Thymus (tissue), 14 donors: ENCODE measurements at places on chromosomes 4 and X.

DNA sequence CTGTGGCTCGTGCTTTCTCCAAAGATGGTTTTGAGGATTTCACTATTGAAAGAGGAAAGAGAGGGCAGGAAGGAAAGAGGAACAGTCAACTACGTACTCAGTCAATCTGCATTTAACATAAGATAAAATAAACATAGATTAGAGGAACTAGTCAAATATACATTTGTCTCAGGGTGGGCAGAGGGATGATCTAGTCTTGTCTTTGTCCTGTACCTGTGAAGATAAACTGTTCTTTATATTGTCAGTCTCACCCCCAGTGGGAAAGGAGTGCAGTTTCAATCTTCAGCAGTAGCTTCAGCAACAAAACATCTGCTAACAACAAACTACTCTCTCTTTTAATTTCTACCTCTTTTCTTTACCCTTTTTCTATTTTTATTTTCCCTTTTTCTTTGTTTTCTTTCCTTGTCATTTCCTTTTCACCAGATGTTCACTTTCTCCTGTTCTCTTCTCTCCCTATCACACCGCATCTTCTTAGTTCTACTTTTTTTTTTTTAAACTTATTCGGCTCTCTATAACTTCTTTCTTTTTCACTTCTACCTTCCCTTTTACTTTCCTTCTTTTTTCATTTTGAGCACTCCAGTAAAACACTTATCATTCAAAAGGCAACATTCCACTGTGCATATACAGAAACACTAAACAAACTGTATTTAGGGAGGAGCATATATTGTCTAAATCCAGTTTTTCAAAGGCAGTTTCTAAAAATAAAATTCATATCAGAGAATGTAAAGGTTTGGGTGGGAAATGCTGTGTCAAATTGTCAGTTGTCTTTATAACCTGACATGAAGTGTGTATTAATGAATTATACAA, 51.4 kb upstream of the GUCY1A1 start:
- DNase-seq: no peak

GRCh38 chrX:120286733-120287512, 24.3 kb downstream of the TMEM255A start:
- no peak for DNase-seq

GRCh38 chrX:101478366-101478765, 6.9 kb upstream of the ARMCX4 start:
- DNase-seq: no peak

- DNase-seq: no peak
These were observed 17.9 kb downstream of the PDHA2 start for GRCh38 chr4:95857761-95858160.

DNA sequence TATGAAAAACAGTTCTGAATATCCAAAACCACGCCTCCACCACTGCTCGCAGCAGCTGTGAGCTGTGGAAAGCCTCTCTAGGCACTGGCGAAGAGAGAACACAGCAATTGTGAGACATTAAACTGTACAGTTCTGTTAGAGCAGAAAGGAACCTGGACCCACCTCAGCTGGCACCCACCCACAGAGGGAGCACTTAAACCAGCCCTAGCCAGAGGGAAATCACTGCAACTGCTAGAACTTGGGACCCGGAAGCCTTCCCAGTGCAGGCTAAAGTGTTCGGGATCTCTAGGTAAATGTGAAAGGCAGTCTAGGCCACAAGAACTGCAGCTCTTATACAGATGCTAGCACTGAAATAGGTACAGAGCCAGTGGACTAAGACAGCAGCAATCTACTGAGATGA, 308.8 kb downstream of the PRR32 start:
- no peak for DNase-seq

DNA sequence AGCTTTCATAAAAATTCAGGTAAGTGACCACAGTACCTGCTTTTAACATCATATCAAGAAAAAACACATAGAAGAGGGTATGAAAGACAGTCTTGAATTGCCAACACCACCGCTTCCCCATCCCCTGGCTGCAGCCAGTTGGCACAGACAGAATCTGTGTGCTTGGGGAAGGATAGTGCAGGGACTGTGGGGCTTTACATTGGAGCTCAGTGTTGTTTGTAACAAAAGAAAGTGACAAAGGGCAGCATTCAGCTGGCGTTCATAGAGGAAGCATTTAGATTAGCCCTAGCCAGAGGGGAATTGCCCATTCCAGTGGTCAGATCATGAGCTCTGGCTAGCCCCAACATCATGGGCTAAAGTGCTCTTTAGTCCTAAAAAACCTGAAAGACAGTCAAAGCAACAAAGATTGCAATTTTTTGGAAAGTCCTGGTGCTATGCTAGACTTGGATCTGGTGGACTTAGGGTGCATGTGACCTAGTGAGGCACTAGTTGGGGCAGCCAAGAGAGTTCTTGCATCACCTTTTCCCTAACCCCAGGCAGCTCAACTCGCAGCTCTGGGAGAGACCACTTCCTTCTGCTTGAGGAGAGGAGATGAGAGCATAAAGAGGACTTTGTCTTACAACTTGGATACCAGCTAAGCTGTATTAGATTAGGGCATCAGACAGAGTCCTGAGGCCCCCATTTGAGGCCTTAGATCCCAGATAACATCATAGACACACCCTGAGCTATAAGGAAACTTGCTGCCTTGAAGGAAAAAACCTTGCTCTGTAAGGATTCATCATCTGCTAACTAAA, 1602.4 kb upstream of the ADGRL3 start:
- DNase-seq: no peak
